PC-3 (cell line): ENCODE measurements at places on chromosomes 7 and 10. TPM values are rescaled to one million over a fixed set of nuclear protein-coding genes. Genes with fewer than 3 reads are reported as not detected.
A peak's percentile ranks its signal among the peaks of the same experiment; 100 is the strongest.

DNA sequence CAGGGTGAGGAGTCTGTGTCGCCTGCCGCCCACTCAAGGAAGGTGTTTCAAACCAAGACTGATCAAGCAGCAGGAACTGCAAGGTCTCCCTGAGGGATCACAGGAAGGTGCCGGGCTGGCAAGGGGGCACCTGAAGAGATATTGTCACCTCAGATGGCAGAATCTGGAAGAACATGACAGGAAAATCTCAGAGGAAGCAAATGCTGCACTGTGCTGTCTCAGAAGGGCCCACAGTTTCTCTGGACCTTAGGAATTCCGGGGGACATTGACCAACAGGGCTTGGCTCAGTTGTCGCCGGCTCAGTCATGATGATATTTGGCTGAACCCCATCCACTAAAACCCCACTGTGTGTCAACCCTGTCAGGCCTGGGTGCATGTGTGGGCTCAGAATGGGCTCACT, 31.9 kb upstream of the GPR26 start:
- no peak for DNase-seq

DNA sequence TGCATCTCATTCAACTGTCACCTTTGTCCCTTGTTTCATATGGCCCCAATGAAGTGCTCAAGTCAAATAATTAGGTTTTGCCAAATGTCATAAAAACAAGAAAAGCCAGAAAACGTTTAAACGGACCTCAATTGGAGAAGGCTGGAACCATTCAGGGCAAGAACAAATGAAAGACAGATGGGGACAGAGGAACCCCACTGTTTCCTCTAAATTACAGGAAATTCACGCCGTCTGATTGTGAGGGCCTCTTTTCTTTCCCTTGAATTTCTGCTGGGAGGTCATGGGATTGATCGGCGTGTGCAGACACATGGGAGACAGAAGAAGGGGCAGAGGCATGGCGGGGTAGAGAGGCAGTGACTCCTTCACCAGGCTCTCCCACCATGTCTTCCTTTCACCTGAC, 656.4 kb downstream of the KCNMA1 start:
- DNase-seq = no peak

GRCh38 chr7:71547426-71547825, 415.5 kb downstream of the GALNT17 start:
- DNase-seq = no peak

DNA sequence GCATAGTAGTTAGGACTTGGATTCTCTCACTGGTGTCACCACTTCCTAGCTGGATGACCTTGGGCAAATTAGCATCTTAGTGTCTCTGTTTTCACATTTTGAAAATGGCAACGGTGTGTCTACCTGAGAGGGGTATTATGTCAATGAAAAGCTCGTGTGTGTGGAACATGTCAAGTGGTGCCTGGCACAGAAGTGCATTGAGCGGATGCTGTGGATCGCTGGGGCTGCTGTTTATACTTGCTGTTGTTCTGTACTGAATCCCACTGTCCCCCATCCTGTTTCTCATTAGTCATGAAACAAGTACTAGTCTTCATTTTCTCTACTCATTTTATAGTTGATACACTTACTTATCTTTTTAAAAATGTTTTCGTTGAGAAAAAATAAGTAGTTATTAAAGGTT, 26.1 kb downstream of the RBM33 start:
- DNase-seq = no peak

- DNase-seq = no peak
Measured at GRCh38 chr7:30436046-30436445, 42.5 kb downstream of the NOD1 start.

- no peak for DNase-seq
Measured at GRCh38 chr10:4024027-4024426, 239.0 kb upstream of the KLF6 start.

DNA sequence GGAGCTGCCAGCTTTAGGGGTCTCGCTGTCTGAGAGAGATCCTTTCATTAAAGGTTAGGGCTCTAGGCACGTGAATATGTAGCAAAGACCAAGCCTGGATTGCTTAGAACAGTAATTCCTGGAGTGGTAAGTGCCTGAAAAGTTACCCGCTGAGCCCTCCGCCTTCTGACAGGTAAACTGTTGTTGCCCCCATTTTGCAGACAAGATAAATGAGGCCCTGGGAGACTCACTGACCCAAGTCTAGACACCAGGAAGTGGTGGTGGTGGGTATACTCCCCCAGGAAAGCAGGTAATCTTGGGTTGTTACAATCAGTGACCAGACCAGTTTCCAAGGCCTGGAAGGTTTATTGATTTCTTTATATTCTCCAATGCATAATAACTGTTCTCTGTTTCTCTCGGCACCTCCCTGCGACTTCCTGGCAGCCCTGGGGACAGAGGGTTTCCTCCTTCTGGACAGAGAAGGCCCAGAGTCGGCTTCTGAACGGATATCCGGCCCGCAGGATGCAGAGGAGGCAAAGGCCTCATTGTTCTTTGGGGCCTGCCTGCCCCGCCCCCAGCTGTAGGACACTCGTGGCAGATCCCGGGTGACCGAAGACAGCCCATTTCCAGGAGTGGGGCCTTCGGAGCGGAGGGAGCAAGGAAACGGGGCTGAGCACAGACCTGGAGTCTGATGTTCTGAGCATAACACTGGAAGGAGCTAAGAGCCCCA, 1.3 kb upstream of the GRK5 start:
- DNase-seq = peak; percentile 37

- no peak for DNase-seq
Measured at GRCh38 chr10:95861386-95861785, 46.4 kb upstream of the CC2D2B start.

DNA sequence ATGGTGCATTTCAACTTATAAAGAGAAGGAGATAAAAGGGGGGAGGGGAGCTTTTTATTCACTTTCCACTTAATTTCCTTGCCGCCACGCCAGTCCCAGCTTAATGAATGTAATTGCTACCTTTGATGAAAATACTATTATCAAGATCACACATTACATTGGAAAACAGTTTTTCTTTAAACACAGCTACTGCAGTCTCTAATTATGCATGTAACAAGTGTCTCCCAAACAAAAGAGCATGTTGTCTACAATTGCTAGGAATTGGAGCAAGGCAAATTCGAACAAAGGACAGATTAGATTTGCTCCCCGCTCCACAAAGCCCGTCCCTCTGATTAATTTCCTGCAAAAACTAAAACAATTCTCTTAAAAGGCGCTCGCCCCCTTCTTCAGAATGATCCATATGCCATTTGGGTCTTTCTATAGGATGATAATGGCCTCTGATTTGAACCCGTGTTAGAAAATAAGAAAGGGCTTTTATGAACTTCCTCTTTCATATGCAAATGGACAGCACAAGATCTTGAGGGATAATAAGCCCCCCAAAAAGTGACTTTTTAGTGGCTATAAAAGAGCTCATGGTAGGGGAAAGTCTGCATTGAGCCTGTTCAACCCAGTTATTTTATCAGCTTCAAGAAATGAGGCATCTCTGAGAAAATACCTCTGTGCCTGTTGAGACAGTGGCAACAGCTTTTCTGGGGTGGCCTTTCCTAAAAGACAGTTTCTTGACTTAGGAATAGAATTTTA, 60.6 kb downstream of the ACADSB start:
- DNase-seq = no peak

DNA sequence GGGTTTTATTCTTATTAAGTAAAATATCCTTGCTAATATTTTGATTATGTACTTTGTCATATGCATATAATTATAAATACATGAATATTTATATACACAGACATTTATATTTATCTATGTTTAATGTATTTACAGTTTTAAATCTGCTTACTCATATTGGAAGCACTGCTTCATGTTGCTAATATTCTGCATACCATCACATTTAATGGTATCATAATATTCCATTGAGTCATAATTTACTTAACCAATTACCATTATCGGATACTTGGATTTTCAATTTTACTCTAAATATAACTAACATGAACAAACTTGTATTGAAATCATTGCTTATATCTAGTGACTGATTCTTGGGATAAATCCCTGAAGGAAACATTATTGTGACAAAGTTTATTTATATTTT, 155.2 kb downstream of the MBL2 start:
- peak; percentile 89 for DNase-seq

GRCh38 chr7:37371755-37372154, 76.9 kb downstream of the ELMO1 start:
- DNase-seq = no peak

DNA sequence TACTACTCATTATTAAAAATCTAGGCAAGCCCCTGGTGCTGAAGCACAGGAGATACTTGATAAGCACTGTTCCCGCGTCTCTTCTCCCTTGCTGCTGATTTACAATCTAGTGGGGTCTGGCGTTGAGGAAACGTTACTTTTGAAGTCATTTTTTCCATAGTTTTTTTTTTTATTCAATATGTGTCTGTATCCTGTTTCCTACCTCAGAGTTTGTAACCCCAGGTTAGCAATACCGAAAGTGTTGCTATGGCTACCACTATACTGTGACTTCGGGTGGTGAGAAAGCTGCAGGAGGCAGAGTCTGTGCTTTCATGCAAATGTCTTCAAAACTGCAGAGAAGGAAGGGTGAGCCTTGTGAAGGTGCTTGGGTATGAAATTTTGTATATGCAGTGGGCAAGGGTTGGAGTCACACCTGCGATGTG, 458.8 kb upstream of the GHITM start:
- DNase-seq = no peak

DNA sequence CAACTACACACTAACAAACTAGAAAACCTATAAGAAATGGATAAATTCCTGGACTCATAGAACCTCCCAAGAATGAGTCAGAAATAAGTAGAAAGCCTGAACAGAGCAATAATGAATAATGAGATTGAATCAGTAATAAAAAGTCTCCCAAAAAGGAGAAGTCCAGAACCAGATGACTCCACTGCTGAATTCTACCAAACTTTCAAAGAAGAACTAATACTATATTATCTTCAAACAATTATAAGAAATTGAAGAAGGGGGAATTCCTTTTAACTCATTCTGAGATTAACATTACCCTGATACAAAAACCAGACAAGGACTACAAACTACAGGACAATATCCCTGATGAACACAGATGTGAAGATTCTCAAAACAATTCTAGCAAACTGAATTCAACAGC, 47.8 kb upstream of the CDK6 start:
- no peak for DNase-seq

- DNase-seq = peak; percentile 15
Measured at GRCh38 chr7:108158776-108159175, 28.6 kb upstream of the LAMB4 start.

- DNase-seq = no peak
Measured at GRCh38 chr7:2093843-2094220, 138.9 kb downstream of the MAD1L1 start.

GRCh38 chr10:107083388-107084009, 81.0 kb downstream of the SORCS1 start:
- no peak for DNase-seq

DNA sequence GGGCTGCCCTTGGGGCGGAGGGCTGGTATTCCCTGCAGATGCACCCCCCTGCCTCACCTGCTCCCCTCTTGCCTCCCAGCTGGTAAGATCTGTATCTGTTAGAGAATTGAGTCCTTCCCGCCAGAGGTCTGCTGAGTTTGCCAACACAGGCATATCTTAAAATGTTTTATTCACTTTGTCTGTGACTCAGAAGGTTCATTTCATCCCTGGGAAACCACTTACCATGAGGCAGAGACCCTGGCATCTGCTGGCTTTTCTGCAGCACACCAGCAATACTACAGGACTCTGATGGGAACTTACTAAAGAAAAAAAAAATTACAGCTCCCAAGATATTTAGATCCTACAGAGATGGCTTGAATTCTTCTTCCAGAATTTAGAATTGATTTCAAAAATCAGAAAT, 131.3 kb downstream of the PLPP4 start:
- DNase-seq = no peak

- DNase-seq = peak; percentile 47
Measured at GRCh38 chr10:80187465-80188409, 17.6 kb downstream of the ANXA11 start.

DNA sequence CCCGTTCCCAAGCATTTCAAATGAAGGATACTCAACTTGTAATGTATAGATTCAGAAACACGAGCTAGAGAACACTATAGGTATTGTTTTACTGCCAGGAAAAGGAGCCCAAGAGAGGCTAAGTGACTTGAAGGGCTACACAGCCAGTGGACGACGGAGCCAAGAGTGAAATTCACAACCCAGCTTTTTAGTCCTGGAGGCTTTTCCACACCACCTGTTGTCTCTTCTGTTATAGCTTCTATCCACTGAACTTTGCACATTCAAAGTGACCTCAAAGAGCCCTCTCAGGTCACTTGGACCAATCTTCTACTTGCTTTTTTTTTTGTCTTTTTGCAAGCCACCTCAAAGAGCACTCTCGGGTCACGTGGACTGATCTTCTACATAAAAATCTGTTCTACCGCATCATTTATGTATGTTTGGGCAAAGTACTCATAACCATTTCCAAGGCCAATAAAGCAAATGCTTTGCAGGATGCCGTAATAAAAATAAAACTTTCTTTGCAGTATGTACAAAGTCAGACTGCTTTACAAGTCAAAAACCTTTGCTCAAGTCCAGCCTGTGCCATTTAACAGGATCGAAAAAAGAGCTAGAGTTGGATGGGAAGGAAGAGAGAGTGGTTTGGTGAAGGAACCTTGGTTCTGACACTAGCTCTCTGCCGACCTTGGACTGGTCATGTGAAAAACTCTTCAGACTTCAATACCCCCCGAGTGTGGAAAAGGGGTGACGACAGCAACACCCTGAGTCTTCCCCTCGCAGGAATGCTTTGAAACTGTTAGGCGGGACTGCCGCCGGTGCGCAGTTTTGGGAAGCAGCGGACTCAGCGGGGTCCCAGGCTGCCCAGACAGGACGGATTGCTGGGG, 821 bp downstream of the SLC35B4 start:
- DNase-seq = peak; percentile 6

GRCh38 chr10:115774721-115775120, 498.3 kb downstream of the GFRA1 start:
- no peak for DNase-seq

DNA sequence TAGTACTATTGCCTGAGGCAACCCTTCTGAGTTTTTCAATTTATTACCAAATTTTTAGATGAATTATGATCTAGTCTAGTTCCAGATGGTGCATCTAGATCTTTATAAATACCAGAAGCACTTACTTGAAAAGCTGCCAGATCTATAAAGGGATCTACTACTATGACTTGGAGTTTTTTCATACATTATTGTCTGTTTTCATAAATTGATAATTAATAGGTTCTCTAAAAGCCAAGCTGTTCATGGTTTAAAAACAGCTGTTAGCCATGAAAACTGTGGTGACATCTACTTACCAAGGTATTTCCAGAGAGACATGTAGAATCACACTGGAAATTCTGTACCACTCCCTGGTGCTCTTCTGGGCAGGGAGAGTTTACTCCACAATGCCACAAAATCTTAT, 786.5 kb upstream of the C7orf33 start:
- no peak for DNase-seq

GRCh38 chr10:113735913-113736312, 15.6 kb upstream of the PLEKHS1 start:
- no peak for DNase-seq

GRCh38 chr10:62577666-62578291, 203.6 kb downstream of the ZNF365 start:
- no peak for DNase-seq

Gene TFR2
- not detected in 2 replicates for total RNA-seq

Gene CRYGN
- 0.11 TPM in 1 of 2 replicates, not detected in the other for total RNA-seq

Gene KRIT1
- total RNA-seq = 23.7 and 46.4 TPM in 2 replicates

Gene FUOM
- 33.3 and 40.0 TPM in 2 replicates for total RNA-seq

Gene INA
- total RNA-seq = not detected in 2 replicates

Gene C10orf105
- not detected in 2 replicates for total RNA-seq

Gene SLC16A12
- not detected in 2 replicates for total RNA-seq

Gene SPDYE3
- not detected in 2 replicates for total RNA-seq

Gene SLC13A1
- total RNA-seq = not detected in 2 replicates

Gene DYDC1
- total RNA-seq = not detected in 2 replicates

Gene ZNRF2
- 13.1 and 15.8 TPM in 2 replicates for total RNA-seq

Gene PRSS2
- 0.40 TPM in 1 of 2 replicates, not detected in the other for total RNA-seq

Gene AIFM2
- 29.2 and 39.0 TPM in 2 replicates for total RNA-seq

Gene TEX47
- not detected in 2 replicates for total RNA-seq

Gene TLL2
- 0.18 TPM in 1 of 2 replicates, not detected in the other for total RNA-seq

Gene USP6NL
- total RNA-seq = 13.0 and 14.3 TPM in 2 replicates

Gene BTBD16
- not detected in 2 replicates for total RNA-seq
